HS-5 (cell line): ENCODE measurements at places on chromosomes 7 and 10.

DNA sequence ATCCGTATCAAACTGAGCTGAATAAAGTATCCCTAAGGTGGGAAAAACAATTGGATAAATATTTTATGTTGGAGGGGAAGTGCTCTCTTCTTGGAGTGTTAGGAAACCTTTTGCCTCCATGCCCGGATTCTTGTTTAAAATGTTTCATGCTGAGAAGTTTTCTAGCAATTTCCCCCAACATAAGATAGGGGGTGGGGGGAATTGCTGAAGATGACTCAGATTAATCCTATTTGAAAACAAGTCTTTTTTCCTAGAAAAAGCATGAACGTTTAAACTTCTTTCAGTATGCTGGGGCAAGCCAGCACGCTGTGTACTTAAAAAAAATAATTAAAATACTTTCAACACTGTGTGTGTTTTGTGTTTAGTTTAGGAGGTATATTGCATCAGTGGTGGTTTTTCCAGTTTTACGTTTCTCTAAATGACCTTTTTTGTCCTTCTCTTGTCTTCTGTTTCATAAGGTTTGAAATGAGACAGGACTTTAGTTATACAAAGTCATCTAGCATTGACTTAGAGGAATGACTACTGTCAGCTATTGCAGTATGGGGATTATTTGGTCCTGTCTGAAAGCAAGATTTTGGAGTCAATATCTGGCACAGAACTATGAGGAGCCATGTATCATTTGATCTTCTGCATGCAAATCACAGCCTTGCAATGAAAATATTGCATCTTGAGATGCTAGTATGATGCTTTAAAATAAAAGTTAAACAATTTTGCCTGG lies 295.9 kb downstream of the GATA3 start:
- DNase-seq, result no peak

- peak; percentile 57 for DNase-seq
These were observed 86.0 kb downstream of the FANK1 start for GRCh38 chr10:125982260-125982948.

- no peak for DNase-seq
These were observed 30.0 kb downstream of the SLC26A4 start for GRCh38 chr7:107690611-107691010.

DNA sequence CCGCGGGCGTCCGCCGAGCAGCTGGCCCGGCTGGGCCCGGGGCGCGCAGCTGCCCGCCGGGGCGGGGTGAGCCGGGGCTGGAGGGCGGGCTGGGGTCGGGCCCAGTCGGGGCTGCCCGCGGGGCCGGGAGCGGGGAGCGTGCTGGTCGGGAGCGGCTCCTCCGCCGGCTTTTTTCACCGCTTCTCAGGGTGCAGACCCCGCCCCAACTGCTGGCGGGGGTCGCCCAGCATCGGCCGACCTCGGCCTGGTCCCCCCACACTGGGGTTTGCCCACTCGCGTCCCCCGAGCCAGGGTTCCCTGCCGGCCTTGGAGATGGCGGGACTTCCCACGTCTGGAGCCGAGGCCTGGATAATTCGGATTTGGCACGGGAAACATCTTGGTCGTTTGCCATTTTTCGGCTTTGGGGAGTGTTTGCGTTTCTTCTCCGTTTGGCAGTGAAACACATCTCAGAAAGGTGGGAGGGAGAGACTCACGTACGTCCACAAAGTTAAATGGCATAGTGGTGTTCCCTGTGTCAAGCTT lies 432 bp downstream of the TMEM248 start:
- DNase-seq, result no peak

DNA sequence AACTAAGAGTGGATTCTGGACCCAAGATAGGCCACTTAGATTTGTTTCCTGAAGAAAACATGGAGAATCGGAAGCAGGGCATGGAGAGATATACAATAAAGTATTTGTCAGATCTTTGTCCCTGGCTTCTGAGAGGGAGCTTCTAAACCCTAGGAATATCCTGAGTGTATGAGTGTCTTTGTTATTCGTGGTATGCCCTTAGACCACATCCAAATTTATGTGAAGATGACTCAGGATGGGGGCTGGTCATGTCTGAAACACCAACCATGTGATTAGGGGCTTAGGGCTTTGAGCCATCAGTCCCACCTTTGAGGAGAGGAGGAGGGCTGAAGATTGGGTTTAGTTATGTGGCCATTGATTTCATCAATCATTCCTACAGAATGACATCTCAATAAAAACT lies 69.7 kb upstream of the PLPP4 start:
- DNase-seq, result no peak

DNA sequence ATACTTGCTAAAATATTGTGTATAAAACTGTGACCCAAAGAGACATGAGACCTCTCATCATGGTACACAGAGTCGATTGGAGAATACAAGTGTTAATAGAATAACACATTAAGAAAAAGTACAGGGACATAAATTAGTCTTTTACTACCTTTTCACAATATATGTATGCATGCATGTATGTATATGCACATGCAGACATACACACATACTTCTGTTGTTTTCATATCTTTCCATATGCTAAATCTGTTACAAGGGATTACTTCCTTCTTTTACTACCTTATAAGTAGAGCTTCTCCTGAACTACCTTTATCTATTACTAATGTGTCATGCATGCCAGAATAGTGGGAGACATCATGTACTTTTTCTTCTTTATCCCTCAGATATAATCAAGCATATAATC lies 131.6 kb downstream of the GPR158 start:
- DNase-seq, result no peak
